ENCODE measurements at places on chromosomes 16 and 17.

- peak; percentile 53 for DNase-seq
Measured at GRCh38 chr17:1203111-1203966, 23.6 kb upstream of the ABR start.

GRCh38 chr17:45927247-45927646, 32.9 kb downstream of the MAPT start:
- no peak for DNase-seq

DNA sequence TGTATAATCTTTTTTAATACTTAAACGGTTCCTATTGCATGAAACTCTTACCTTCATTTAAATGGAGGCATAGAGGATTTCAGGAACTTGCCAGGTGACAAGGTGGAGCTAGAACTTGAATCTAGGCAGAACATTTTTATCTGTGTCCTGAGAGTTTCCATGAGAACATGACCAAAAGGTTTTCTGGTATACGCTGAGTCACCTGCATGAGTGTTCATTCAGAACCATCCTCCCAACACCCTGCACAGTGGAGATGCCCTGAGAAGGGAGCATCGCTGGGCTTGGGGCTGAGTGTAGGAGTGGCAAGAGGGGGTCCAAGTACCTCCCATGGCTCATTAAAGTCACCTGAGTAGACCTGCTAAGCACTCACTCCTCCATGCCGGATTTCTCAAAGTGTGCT, 169.7 kb upstream of the CACNG5 start:
- DNase-seq = no peak

DNA sequence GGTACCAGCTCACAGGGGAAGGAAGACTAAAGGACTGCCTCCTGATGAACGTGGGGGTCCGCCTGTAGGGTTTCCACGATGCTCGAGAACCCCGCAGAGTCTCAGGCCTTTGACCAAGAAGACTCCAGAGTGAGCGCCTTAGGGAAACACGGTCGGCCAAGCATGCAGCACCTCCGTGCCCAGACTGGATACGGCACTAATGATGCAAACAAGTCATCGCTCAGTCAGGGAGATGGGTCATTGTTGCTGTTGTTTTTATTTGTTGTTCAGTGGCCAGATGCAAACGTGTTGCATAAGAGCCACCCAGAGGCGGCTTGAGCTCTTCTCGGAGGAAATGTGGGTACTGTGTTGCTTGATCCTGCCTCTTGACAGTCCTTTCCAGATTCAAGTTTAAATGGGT, 19.3 kb upstream of the RBFOX3 start:
- DNase-seq = no peak

DNA sequence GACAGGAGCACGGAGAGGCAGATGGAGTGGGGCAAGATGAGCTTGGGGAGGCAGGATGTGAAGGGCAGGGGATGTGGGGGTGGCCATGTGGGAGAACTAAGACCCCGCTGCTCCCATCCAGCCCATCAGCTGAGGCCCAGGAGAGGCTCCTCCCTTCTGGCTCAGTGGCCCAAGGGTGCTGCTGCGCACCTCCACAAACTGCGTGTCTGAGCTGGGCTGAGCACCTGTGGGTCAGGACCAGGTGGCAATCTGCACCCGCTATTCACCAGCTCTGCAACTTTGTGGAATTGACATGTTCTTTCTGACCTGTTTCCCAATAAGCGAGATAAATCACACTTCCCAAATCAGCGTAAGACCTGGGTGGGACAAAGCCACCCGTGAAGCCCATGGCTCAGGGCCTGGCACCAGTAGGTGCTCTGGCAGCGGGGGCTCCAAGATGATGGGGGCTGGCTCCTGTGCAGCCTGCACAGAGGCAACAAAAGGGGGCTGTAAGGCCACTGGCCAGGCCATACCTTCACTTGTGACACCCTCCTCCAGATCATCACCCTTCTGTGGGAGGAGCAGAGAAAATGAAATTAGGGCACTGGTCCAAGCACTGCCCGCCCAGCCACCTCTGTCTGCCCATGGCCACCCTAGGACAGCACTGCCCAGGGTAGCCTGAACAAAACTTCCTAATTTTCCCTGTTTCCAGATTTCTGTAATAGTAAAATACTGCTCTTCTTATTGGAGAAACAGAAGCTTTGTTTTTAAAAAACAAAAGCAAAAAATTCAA, 11.7 kb upstream of the SREBF1 start:
- no peak for DNase-seq

DNA sequence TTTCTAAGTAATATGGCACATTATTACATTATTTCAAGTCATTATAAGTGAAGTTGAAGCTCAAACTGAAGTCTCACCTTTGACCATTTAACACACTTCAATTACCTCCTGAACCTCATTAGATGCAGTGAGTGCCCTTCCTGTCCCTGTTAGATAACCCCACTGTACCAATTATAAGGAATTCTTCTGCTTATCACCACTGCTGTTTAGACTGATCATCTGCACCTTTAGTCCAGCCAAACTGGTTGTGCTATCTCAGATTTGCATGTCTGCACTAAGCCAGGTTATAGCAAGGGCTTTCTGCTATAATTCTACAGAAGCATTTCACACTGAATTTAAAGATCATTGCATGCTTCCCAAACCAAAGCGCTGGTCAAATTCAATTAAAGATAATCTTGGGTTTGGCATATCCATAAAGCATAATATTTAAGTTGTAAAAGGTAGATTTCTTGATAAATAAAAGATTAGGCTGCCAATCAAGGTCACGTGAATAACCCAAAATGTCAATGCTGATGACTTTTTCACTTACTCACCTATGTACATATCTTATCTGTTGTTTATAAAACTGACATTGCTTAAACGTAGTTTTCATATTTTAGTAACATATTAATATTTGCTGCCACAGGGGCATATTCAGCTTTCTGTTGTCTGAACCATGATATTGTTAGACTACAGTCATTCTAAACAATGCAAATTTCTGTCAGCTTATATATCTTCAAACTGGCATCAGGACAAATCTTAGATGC, 11.9 kb downstream of the ITFG1 start:
- DNase-seq = no peak

- DNase-seq = peak; percentile 57
Measured at GRCh38 chr17:77453613-77454241, 313.0 kb downstream of the SEC14L1 start.

GRCh38 chr17:69961501-69962145, 113.4 kb upstream of the KCNJ16 start:
- no peak for DNase-seq

GRCh38 chr16:19274165-19274797, 11.2 kb upstream of the CLEC19A start:
- no peak for DNase-seq

GRCh38 chr16:28985211-28986041, 574 bp downstream of the LAT start:
- DNase-seq = no peak

DNA sequence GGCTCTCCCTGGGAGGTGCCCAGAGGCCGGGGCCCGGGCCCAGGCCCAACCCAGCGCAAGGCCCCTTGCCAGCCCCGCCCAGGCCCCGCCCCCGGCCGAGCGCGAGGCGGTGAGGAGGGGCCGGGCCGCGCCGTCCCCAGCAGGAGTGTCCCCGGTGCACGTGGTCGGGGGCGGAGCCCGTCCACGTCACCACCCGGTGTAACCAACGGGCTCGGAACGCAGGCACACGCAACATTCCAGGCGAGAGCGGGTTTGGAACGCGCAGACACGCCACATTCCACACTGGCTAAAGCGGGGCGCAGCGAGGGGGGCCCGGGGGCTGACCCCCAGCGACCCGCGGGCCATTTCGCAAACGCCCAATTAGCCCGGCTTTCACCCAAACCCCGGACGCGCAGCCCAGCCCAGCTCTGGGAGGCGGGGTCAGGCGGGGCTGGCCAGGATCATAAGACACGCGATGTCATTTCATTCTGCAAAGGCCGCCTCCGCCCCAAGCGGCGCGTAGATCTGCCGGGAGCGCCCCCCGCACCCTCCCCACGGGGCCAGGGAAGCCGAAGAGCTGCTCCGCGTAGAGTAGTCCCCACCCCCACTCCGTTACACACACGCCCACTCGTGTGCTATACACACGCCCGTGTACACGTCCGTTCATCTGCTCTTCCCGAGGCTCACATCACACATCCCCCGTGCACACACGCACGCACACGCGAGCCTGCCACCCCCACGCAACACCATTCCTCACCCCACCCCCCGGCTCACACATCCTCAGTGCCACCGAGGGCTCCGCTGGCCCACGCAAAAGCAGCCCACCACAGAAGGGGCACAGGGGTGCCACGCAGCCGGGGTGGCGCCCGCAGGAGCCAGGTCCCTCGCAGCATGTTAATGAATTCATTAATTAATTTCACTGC, 1.0 kb downstream of the MNT start:
- DNase-seq = peak; percentile 91

GRCh38 chr16:53822936-53823529, 119.1 kb downstream of the FTO start:
- DNase-seq = no peak

- DNase-seq = no peak
Measured at GRCh38 chr16:72224260-72224768, 52.4 kb upstream of the PMFBP1 start.

GRCh38 chr16:29684679-29685078, 5.7 kb downstream of the QPRT start:
- no peak for DNase-seq

- DNase-seq = no peak
Measured at GRCh38 chr16:67349172-67349571, 22.6 kb downstream of the LRRC36 start.

- DNase-seq = no peak
Measured at GRCh38 chr17:9912121-9913099, 7.3 kb upstream of the RCVRN start.

- DNase-seq = no peak
Measured at GRCh38 chr17:43732958-43733357, 25.6 kb downstream of the SOST start.

DNA sequence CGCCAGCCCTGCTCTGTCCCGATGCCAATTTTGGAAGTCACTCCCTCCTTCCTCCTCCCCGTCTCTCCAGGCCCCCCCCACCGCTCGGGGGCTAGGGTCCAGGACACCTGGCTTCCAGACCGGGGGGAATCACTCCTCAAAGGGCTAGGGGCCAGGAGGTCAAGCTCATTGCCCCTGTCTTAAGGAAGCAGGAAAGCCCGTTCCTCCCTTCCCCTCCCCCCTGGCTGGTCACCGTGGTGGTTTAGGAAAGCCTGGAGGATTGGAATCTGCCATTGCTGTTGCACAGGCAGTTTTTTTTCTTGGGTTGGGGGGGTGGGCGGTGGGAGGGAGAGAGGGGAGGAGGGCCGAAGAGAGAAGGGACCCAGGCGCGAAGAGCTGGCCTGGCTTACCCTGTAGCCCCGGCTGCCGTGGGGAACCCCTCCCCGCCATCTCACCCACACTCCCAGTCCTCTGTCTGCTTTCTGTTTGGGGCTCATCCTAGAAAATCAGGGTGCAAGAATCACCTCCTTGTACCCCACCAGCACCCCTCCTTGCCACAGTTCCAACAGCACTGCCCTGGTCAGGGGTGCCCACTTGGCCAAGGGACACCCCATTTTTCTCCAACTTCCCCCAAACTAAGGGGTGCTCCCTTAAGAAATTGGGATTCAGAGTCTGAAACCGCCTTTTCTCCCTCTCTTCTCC, 2.9 kb upstream of the BCL6B start:
- DNase-seq = no peak

- DNase-seq = no peak
Measured at GRCh38 chr16:49931266-49931665, 75.4 kb upstream of the ZNF423 start.

- no peak for DNase-seq
Measured at GRCh38 chr16:73252446-73252845, 204.5 kb upstream of the ZFHX3 start.

DNA sequence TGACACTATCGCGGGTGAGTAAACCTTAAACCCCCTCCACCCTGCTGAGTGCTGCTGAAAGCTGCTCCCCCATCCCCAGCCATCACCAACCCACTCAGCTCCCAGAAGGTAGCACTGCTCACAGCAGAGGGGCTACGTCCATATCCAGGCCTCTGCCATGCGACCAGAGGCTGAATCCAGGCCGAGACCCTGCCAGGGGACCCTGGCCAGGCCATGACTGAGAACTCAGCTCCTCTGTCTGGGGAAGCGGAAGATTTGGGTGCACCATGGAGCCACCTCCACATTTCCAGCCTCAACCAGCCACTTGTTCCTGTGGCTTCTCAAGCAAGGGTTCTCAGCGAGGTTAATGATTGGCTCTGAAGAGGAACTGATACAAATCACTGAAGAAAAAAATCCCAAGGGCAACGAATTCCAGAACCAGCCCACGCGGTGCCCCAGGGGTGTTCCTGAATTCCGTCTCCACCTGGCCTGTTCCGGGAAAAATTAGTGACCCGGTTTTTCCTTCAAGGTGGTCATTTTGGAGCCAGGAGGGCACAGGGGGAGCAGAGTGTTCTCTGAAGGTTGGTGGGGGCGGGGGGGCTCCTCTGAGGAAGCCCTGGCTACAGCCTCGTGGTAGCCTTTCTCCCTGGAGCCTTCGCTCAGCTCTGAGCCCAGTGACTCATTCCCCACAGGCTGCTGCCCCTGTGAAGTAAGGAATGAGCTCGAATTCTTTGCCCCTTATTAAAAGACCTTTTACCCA, 9.3 kb upstream of the SLC16A5 start:
- DNase-seq = no peak

All from stimulated activated CD4-positive, alpha-beta T cell treated with anti-CD3 and anti-CD28 coated beads, Interleukin-4, amount 100 ng/mL, for 24 hours (primary cell).